Tibial nerve (tissue), 4 donors: ENCODE measurements at places on chromosomes 5 and 9. TPM values are rescaled to one million over a fixed set of nuclear protein-coding genes. Genes with fewer than 3 reads are reported as not detected.

Gene NAIP
- total RNA-seq: 42.0 TPM

- DNase-seq: no peak
Measured at GRCh38 chr5:58326022-58326421, 133.9 kb downstream of the PLK2 start.

GRCh38 chr5:163079618-163080017 lies 357.8 kb upstream of the CCNG1 start:
- DNase-seq: no peak

Gene TMC1
- total RNA-seq: not detected

DNA sequence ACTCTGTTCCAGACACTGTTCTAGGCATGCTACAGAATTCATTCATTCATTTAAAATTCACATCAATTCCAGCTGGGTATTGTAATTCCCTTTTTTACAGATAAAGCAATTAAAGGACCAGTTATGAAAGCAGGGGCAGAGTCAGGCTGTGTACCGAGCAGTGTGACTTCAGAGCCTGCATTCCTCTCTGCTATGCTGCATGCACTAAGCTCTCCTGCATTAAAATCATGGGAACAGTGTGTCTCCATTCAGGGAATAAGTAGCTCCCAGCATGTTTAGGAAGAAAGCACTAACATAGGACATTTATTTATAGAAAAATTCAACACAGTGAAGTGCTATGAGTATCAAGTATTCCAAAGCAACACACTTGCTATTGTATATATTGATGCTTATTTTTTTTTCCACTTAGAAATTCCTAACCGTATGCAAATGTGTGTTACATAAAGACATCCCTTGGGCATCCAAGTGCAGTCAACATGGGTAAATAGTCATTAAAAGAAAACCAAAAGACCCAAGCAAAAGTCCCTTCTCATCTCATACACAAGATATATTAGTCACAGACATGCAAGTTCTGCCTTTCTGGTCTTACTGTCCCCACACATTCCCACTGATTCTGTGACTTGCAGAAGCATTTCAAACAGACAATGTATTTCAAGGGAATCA lies 173.7 kb downstream of the GABRB2 start:
- DNase-seq: no peak

DNA sequence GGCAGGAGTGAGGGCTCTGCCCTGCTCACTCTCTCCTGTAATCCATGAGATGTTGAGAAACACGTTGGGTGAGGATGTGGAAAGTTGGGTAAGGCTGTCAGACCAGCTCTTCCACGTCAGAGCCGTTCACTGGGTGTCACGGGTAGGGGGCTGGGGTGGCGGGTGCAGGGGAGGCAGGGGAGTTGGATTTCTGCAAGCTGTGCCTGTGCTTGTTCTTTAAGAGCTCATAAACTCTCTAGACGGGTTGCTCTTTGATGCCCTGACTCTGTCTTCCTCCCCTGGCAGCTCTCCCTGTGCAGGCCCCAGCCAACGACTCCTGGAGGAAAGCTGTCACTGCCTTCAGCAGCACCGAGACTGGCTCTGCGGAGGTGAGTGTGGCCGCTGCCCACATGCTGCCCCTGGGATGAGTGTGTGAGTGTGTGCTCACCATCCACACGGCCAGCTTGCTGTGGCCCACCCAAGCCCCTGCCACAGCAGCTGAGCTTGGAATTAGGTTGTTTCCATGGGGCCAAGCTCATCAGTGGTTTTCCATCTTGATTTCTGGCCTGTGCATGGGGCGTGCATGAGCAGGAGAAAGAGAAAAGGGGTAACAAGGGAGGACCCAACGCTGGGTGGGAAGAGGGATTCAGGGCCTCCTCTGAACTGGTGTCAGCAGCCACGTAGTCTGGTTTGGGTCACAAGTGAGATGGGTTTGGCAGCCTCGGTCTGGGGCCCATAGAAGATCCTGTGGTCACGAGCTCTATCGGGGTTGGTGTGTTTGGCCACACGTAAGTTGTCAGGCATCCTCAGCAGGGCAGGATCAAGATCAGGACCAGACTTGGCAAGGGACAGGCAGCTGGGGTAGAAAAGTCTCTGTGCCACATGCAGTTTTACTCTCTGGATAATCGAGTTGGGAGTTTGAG lies 21.0 kb upstream of the POMT1 start:
- DNase-seq: no peak

Gene WDR31
- total RNA-seq: 0.60 TPM
